ENCODE measurements at places on chromosomes 12 and 14. TPM values are rescaled to one million over a fixed set of nuclear protein-coding genes. Genes with fewer than 3 reads are reported as not detected.

- no peak for DNase-seq
- no peaks in the 10 kb centered on the region for H3K27me3 ChIP-seq
- H3K27ac ChIP-seq = no peak overlapping the region
- H3K4me3 ChIP-seq = no peak overlapping the region
- H3K4me1 ChIP-seq = no peaks in the 10 kb centered on the region
These were observed 18.6 kb downstream of the AMN1 start for GRCh38 chr12:31710021-31710818.

- H3K4me3 ChIP-seq = peak overlapping the region; percentile 56
- no peak overlapping the region for H3K27ac ChIP-seq
- peaks cover 42% of the 10 kb centered on the region for H3K27me3 ChIP-seq
- no peak for DNase-seq
These were observed 1.2 kb downstream of the PTGER2 start for GRCh38 chr14:52315355-52315718.

Gene DEGS2
- 0.99 TPM for total RNA-seq

DNA sequence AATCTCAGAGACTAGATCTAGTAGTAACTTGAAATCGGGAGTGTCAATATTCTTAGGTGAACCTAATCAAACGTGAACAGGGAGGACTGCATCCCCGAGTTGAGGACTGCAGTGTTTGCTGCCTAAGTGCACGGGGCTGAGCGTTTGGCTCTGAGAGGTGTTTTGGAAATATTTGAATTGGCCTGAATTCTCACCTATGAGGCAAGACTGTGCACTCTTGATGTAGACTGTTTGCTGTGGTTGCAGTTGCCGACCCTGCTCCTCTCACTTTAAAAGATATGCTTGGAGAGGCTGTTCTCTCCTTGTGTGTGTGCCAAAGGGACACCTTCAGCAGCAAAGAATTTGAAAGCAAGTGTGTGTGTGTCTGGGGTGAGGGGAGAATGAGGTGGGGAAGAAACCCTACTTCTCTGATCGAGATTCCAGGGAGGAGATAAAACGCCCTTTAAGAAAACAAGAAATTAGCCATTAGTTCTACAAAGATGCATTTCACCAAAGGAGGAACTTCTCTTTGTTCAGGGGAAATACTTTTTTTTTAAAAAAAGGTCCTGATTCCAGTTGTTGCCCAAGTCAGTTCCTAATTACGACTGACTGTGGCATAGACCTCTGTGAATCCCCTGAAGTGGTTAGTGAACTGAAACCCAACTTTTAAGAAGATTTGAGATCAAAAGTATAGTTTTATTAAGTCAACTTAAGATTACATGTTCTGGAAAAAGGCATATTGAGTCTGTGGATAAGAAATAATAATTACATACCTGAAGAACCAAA is 106.6 kb downstream of the DYRK2 start:
- peaks cover 3% of the 10 kb centered on the region for H3K4me1 ChIP-seq
- H3K4me3 ChIP-seq = no peak overlapping the region
- H3K36me3 ChIP-seq = no peaks in the 10 kb centered on the region
- H3K27ac ChIP-seq = no peak overlapping the region
- DNase-seq = no peak

Gene RAD9B
- total RNA-seq = 0.89 TPM

Gene CABP1
- total RNA-seq = 6.8 TPM

DNA sequence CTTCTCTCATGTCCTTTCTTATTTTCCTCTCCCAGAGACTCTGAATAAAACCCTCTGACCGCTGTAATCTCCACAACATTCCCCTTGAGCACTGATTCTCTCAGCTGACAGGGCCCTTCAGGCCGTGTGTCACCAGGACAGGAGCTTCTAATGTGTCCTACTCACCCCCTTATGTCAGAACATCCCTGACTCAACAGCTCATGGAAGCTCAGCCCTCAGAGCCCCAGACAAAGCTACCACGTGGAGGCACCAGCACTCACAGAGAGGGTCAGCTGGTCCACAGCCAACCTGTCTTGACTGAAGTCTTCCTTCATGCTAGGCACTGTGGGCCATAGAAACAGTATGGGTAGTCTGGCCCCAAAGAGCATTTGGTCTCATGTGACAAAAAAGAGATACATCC is 49.8 kb downstream of the SMUG1 start:
- DNase-seq = no peak
- H3K4me3 ChIP-seq = no peak overlapping the region
- no peak overlapping the region for H3K27ac ChIP-seq
- peaks cover 7% of the 10 kb centered on the region for H3K36me3 ChIP-seq

DNA sequence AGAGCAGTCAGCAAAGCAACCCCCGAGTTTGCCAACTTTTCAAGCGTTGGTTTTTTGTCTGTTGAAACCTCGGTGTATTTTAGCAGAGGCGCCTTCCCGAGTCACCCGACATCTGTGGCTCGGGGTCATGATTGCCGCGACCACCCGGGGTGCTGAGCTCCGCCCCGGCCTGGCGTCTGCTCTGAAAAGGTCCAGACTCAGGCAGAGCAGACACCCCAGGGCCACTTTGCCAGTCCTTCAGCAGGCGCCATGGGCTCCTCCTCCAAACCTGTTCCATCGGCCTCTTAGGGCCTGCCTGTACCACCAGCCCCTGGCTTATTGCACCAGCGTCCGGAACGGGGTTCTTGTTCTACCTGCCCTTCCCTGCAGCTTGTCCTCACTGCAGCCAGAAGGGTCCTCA is 19.1 kb downstream of the ANKRD9 start:
- peaks cover 30% of the 10 kb centered on the region for H3K4me1 ChIP-seq
- H3K36me3 ChIP-seq = peaks cover 56% of the 10 kb centered on the region
- no peak overlapping the region for H3K4me3 ChIP-seq
- no peaks in the 10 kb centered on the region for H3K27me3 ChIP-seq
- H3K27ac ChIP-seq = no peak overlapping the region
